ENCODE measurements at places on chromosomes 2 and 18.

DNA sequence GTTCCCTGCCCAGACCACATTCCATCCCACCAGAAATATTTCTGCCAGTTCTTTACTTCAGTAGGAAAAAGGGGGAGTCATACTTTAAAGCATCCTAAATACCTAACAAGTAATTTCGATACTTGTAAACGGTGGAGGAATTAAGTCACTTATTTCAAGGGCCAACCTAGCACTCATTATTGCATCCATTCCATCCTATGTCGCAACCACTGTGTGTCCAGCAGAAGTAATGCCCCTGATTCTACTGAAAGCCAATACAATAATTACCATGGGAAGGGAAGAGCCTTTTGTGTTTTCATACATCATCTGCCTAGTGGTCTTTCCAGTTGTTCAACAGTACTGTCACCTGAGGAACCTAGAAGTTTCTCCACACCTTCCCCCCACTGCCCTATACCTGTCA lies 12.5 kb downstream of the SERPINB8 start:
- DNase-seq, result no peak

DNA sequence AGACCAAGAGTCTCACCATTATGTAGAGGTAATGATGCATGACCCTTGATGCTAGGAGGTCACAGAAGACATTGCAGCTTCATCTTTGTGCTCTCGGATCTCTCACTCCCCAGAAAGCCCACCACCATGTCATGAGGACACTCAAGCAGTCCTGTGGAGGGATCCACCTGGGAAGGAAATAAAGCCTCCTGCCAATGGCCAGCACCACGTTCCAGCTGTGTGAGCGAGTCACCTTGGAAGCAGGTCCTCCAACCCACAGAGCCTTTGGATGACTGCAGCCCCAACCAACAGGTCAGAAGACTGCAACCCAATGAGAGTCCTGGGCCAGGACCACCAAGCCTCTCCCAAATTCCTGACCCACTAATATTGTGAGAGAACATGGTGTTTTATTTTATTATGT lies 38.4 kb downstream of the CYP26B1 start:
- DNase-seq, result no peak

GRCh38 chr2:150484461-150485021 lies 2.9 kb downstream of the RND3 start:
- no peak for DNase-seq

GRCh38 chr2:144702051-144702450 lies 182.1 kb upstream of the ZEB2 start:
- DNase-seq, result no peak

GRCh38 chr2:148876595-148877402 lies 1.8 kb downstream of the KIF5C start:
- no peak for DNase-seq

- DNase-seq, result peak; percentile 93
Measured at GRCh38 chr2:85707304-85707703, 13.1 kb downstream of the GNLY start.

All from amniotic stem cell (primary cell).